ENCODE measurements at places on chromosomes 1 and 21. TPM values are rescaled to one million over a fixed set of nuclear protein-coding genes. Genes with fewer than 3 reads are reported as not detected.
A peak's percentile ranks its signal among the peaks of the same experiment; 100 is the strongest.

DNA sequence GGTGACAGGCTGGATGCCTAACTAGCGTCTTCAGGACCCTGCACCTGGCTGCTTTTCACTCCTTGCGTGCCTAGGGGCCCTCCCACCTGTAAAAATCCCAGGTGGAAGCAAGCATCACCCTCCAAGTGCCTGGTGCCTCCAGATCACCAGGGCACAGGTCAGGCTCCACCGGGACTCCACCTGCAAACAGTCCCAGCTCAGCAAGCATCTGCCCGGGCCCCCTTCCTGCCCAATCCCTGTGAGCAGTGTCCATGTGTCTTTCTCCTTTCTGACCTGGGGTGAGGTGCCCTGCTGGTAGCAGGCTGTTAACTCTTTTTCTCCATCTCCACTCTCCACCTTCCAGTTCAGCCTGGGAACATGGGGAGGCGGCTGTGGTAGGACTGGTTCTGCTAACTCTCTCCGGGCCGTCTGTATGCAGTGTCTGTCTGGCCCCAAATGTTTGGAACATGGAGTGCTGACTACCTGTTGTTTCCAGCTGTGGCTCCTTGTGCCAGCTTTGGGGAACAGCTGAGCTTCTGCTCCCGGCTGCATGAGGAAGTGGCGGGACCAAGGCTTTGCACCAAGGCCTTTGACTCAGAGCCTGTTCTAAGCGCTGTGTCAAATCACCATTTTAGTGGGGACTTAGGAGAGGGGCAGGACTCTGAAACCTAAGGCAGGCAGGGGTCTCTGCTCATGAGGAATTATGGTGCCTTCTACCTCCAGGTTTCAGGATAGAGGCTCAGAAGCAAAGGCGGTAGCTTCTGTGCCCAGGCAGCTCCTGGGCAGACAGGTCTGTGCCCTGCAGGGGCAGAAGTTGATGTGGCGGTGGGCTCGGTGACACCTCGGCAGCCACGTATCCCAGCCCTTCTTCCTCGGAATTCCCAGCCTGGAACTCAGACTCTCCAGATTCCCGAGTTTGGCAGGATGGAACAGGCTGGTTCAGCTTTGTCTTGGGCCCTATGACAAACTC is 5.5 kb downstream of the GPR137B start:
- no peak for DNase-seq

Gene CLCA4
- not detected for polyA plus RNA-seq

- no peak for DNase-seq
Measured at GRCh38 chr1:10152709-10153284, 57.6 kb upstream of the KIF1B start.

DNA sequence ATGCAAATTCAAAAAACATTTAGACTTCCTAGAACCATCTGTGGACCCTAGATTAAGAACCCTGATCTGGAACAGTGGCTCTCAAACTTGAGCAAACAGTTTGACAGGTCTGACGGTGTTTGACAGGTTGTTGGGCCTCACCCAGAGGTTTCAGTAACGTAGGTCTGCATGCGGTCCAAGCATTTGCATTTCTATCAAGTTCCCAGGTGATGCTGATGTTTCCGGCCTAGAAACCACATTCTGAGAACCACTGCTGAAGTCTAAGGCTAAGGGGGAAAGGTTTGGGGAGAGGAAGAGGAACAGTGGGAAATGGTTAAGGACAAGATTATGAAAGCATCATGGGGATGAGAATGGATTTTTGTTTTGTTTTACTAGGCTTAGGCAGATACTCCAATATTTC is 48.6 kb downstream of the MDM4 start:
- DNase-seq = no peak

- DNase-seq = no peak
Measured at GRCh38 chr1:200453553-200453905, 43.7 kb upstream of the ZNF281 start.

- no peak for DNase-seq
Measured at GRCh38 chr1:1391225-1391624, 7.9 kb downstream of the CCNL2 start.

Gene PEAR1
- polyA plus RNA-seq = 21.4 TPM

- DNase-seq = no peak
Measured at GRCh38 chr1:3049164-3049563, 19.8 kb upstream of the PRDM16 start.

Gene CYP4A11
- 37.8 TPM for polyA plus RNA-seq

DNA sequence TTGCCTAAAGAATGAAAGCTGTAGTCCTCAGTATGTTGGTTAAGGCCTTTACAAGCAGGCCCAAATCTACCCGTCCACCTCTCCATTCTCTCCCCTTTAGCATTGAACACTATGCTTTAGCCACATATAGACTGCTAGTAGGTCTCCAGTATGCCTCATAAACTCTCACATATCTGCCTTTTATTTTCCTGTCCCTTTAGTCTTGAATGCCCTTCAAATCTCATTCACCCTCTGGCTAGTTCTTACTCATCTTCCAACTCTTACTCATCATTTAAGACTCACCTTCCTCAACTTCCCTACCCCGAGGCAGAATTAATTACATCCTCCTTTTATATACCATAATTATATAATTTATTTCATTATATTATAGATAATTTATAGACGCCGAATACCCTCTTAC is 78.7 kb upstream of the TSPAN2 start:
- DNase-seq = no peak

DNA sequence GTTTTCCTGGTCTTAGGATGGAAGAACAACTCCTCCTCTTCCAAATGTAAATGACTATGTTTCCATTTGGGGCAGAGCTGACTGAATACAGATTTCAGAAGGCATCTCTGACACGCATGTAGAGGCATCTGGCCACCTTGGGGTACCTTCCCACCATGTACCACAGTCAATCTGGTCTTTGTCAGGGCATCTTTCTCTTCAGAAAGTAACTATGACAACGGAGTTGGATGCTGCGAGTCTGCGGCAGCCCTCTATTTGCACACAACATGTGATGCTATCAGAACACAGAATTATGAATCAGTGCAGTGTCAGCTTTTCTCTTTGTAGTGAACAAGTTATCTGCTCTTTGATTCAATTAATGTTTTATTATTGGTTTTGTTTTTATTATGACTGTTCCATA is 94.7 kb downstream of the TSEN15 start:
- DNase-seq = no peak

Gene CCDC27
- 0.22 TPM for polyA plus RNA-seq

DNA sequence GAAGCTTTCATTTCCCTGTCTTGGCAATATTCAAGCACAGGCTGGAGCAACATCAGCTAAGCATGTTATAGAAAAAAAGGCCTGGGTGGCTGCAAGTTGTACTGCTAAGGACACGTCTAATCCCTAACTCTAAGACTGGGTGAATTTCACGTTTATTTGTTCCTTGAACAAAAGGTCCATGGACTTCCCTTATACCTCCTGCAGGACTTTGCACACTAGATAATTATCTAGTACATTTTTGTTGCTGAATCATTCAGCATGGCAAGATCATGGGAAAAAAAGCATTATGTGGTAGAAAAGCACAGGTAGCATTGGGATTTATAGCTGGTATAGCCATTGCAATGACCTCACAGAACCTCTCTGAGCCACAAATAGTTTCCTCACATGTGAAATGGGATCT is 130.7 kb upstream of the DMRTA2 start:
- no peak for DNase-seq

- no peak for DNase-seq
Measured at GRCh38 chr1:228148935-228149405, 760 bp upstream of the GJC2 start.

- DNase-seq = no peak
Measured at GRCh38 chr21:45821998-45822397, 159.6 kb upstream of the COL6A1 start.

Gene JAM2
- polyA plus RNA-seq = 12.7 TPM

Gene MATN1
- polyA plus RNA-seq = 0.21 TPM

DNA sequence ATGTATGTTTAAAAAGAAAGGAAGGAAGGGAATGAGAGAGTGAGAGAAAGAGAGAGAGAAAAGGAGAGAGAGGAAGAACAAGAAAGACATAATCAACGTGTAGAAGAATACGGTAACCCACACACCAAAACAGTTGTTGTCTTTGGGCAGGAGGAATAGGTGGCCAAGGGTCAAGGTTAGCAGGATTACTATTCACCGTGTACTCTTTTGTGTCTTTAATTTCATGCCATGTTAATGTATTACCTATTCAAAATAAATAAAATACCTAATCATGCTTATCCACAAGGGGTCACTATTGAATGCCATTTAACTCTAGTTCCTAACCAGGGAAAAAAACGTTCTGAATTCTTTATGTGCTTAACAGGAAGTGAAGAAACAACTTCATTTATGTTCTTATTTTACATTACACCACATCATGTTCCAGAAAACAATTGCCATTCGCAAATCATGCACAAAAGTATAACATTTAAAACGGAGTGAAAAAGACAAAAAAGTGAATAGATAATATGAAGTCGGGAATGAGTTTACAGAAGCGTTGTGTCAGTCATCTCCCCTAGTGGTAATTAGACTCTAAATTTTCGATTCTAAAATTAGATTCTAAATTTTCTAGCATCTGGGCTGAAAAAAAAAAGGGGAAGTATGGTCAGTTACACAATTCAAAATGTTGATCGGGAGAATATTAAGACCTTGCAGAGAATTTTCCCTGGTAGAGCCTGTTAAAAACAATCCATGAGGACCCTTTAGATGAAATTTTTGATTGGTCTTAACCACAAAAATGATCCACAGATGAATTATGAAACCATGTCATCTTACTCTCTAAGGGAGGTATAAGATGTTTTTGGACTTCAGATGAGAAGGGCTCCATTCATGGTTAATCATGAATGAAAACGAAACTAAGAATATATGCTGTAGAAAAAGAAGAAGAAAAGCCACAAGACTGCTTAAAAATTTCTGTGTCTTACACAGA is 700 bp upstream of the KMO start:
- peak; percentile 60 for DNase-seq

All from right renal pelvis (tissue), 4 donors.